ENCODE measurements at places on chromosomes 11 and 22.

DNA sequence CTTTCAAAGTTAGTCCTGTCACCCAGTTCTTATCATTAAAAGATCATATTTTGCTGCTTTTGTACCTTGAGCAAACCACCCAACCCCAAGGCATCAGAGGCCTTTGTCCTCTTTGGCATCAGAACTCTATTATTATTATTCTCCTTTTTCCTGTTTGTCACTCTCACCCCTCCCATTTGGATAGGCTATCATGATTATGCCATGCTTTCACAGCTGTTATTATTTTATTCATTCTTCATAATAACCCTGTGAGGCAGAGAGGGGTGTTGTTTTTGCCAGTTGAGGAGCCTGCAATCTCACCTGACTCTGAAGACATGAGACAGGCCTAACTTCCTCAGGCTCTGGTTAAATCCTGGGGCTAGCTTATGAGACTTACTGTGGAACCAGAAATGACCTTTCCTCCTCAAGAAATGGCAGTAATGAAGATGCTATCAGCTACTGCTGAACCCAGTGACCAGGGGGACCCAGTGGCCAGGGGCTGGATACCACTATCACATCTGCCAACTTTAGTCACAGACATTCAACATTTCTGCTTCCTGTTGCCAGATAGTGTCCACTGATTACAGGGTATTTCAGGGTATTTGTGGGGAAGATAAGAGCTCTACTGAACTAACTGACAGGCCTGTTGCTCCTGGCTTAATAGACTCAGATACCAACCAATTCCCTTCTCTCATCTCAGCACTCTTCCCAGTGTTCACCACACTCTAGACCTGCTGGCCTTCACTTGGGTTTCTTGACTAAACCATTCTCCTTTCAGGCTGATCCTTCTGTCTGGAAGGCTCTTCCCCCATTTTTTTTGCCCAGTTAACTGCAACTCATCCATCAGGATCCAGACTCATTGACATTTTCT is 11.8 kb upstream of the SWAP70 start:
- no peak for DNase-seq

- DNase-seq, result no peak
Observed at GRCh38 chr22:35458547-35459422, 58.8 kb downstream of the MCM5 start.

DNA sequence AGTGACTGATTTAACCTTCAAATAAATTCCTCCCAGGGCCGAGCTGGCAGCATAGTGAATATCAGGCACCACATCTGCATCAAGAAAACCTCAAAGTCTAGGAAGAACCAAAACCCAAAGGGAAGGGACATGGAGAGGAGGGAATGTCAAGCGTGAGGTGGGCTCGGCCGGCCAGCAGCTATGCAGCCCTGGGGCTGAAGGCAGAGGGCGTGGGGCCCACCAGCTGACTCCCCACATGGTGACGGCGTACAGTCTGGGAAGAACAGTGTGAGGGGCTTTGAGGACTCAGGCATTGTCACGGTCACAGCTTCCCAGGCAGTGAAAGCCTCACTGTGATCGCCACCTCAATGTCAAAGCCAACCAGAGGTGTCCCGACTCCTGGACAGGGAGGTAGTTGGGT is 412.5 kb downstream of the SHANK2 start:
- no peak for DNase-seq

GRCh38 chr11:19537803-19538453 is 174.7 kb upstream of the NAV2 start:
- no peak for DNase-seq

All from activated B cell treated with CpG ODN at 0.5 μM for 24 hours (primary cell).